Hepatocyte (in vitro differentiated cells): ENCODE measurements at places on chromosomes 6 and 20.
A peak's percentile ranks its signal among the peaks of the same experiment; 100 is the strongest.

DNA sequence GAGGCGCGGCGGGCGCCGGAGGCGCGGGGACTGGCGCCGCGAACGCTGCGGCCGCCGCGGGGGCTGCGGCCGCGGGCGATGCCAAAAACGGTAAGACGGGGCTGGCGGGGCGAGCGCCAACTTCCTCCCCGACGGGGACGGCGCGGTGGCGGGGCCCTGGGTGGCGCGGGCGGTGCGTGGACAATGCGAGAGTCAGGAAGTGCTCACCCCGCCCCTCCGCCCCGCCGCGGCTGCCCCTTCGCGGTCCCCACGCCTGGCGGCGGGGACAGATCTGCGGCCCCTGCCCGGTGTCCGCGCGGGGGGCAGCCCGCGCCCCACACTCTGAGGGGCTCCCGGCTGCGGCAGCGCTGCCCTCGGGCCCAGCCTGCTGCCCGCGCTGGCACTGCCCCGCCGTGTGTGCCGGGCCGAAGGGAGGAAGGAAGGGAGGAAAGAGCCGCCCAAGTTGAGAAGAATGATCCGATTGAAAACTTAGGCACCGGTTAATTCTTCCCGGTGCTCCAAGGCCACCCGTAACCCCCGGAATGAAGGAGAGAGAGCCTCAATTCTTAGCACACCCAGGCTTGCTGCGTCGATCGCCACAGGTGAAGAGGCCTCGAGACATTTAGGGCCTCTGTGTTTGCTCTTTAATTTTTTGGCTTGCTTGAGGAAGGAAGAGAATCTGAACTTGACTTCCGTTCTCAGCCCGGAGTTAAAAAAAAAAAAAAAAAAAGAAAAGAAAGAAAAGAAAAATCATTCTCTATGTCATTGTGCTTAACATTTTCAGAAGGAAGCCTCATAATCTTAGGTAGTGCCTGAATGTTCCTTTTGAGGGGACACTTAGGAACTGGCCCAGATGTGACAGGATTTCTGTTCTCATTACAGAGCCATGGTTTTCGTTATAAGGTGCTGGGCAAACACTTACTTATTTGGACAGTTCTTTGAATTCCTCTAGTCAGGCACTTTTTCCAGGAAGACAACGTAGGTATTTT lies 982 bp downstream of the HECA start:
- H3K27ac ChIP-seq, result peak overlapping the region; percentile 91
- H3K4me1 ChIP-seq, result peaks cover 20% of the 10 kb centered on the region
- peak overlapping the region; percentile 89 for H3K4me3 ChIP-seq
- H3K36me3 ChIP-seq, result no peaks in the 10 kb centered on the region
- H3K27me3 ChIP-seq, result no peaks in the 10 kb centered on the region

GRCh38 chr6:168394606-168395005 lies 46.4 kb upstream of the SMOC2 start:
- no peaks in the 10 kb centered on the region for H3K36me3 ChIP-seq
- no peaks in the 10 kb centered on the region for H3K27me3 ChIP-seq
- H3K27ac ChIP-seq, result no peak overlapping the region

DNA sequence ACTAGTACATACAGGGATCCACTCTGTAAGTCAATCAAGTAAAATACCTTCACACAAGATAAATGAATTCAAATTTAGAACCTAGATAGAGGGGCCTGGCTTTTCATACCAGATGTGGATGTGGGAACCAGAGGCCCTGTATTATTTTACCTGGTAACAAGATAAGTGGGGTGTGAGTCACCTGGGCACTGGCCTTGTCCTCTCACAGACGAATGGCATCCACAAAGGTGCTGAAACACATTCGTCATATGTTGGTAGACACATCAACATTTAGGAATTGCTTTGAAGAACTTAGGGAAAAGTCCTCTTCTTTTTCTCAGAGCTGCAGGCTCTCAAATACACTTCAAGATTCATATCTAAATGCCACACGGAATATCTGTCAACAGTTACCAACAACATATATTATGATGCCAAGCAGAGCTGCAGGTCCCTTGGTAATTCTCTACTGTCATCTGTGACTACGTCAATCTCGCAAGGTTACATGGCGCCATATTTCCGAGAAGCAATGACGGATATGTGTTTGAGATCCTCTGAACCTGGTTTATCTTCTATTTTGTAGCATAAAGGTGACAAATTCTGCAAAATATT lies 618.6 kb downstream of the EPM2A start:
- no peak overlapping the region for H3K27ac ChIP-seq
- no peaks in the 10 kb centered on the region for H3K36me3 ChIP-seq
- no peak overlapping the region for H3K4me3 ChIP-seq
- no peaks in the 10 kb centered on the region for H3K4me1 ChIP-seq
- DNase-seq, result no peak

- H3K27ac ChIP-seq, result peak overlapping the region; percentile 82
- peaks cover 20% of the 10 kb centered on the region for H3K4me1 ChIP-seq
- no peak overlapping the region for H3K4me3 ChIP-seq
- no peak for DNase-seq
- no peaks in the 10 kb centered on the region for H3K27me3 ChIP-seq
Measured at GRCh38 chr20:48722002-48722731, 105.6 kb downstream of the PREX1 start.

DNA sequence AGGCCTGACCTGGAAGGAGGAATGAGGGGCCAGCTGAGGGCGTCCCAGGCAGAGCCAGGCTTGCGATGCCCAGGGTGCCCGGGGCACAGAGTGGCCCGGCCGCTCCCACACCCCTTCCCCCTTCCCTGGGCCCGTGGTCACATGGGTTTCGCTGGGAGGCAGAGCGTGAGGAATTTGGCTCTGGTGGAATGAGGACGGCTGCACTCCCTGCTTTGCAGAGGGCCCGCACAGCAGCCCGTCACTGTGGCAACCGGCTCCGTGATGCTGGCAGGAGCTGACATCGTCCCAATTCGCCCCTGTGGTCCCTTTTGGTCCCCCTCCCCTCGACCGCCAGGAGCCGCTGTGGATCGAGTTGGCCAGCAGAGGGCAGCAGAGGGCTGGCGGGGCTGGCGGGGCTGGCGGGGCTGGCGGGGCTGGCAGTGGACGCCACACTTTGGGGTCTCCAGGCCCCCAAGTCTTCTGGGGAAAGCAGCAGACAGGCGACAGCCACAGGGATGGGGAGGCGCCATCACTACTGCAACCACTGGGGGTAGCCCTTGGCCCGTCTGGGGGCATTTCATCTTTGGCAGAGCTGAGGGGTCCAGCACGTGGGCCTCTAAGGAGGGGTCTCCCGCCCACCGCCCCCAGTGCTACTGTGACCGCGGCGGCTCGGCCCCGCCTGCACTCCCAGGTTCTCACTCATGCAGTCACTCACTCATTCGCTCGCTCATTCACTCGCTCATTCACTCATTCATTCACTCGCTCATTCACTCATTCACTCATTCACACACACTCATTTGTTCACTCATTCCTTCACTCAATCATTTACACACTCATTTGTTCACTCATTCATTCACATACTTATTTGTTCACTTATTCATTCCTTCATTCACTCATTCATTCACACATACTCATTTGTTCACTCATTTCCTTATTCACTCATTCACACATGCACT lies 49.7 kb upstream of the BHLHE23 start:
- H3K27ac ChIP-seq, result no peak overlapping the region
- H3K36me3 ChIP-seq, result no peaks in the 10 kb centered on the region
- H3K27me3 ChIP-seq, result peaks cover 9% of the 10 kb centered on the region
- peak; percentile 43 for DNase-seq

DNA sequence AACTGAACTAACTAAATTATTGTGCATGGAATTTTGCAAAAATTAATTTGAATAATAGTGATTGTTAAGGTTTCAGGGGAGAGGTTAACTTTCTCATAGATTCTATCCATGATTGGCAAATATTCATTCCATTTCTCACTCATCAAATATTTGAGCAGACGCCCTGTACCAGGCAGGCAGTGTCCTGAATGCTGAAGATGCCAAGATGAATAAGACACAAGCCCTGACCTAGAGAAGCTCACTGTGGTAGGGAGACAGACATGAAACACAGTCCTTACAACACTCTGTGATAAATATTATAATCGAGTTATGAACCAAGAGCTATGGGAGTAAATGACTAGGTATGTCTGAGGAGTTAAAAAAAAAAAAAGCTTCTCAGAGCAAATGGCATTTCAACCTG lies 18.4 kb upstream of the ID4 start:
- no peak overlapping the region for H3K4me3 ChIP-seq
- no peak overlapping the region for H3K27ac ChIP-seq
- no peaks in the 10 kb centered on the region for H3K4me1 ChIP-seq
- DNase-seq, result no peak

- no peaks in the 10 kb centered on the region for H3K4me1 ChIP-seq
- no peak overlapping the region for H3K27ac ChIP-seq
- H3K36me3 ChIP-seq, result no peaks in the 10 kb centered on the region
- no peaks in the 10 kb centered on the region for H3K27me3 ChIP-seq
- H3K4me3 ChIP-seq, result no peak overlapping the region
Measured at GRCh38 chr6:12481292-12481691, 191.1 kb downstream of the EDN1 start.

GRCh38 chr6:157713451-157714152 lies 109.4 kb upstream of the SNX9 start:
- DNase-seq, result no peak
- H3K4me3 ChIP-seq, result no peak overlapping the region
- no peaks in the 10 kb centered on the region for H3K36me3 ChIP-seq

DNA sequence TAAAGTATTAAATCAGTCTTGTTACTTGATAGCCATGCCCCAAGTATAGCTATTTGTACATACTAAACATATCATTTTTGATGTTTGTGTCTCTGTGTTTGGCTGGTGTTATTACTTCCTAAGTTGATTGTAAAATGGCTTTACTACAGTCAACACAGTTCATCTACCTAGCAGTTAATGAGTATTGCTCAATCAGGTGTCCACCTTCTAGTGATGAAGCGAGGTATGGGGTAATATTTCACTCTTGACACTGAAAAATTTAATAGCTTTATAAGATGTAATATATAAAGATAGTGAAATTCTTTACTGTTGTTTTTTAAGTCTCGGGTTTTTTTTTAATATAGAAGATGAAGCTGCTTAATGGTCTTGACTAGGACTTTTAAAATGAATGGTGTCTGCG lies 18.9 kb downstream of the TMEM14A start:
- H3K27me3 ChIP-seq, result no peaks in the 10 kb centered on the region
- no peak overlapping the region for H3K4me3 ChIP-seq
- H3K4me1 ChIP-seq, result no peaks in the 10 kb centered on the region
- no peak for DNase-seq

DNA sequence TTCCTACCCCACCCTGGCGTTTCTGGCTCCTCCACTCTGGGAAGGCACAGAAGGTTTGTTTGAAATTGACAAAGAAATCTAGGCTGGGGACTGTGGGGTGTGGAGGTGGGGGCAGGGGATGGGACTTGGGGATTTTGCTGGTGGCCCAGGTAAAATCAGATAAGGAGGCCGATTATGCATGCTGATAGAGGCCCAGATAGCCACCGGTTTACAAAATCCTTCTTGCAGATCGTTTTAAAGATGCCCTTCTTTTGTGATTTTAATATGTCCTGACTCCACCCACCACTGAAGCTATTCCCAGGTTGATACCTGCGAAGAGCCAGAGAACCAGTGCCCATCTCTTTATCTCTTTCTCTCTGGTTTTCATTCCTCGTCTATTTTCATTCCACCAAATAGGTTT lies 104.9 kb downstream of the TFAP2C start:
- DNase-seq, result no peak
- H3K4me1 ChIP-seq, result peaks cover 5% of the 10 kb centered on the region
- H3K36me3 ChIP-seq, result no peaks in the 10 kb centered on the region
